Stimulated activated CD4-positive, alpha-beta T cell treated with anti-CD3 and anti-CD28 coated beads, Interleukin-12 subunit alpha, Interleukin-12 subunit beta, amount 100 ng/mL, for 4 hours (primary cell): ENCODE measurements at places on chromosomes 12 and 14.

GRCh38 chr14:101005447-101005846 is 101.9 kb upstream of the RTL1 start:
- no peak for DNase-seq

DNA sequence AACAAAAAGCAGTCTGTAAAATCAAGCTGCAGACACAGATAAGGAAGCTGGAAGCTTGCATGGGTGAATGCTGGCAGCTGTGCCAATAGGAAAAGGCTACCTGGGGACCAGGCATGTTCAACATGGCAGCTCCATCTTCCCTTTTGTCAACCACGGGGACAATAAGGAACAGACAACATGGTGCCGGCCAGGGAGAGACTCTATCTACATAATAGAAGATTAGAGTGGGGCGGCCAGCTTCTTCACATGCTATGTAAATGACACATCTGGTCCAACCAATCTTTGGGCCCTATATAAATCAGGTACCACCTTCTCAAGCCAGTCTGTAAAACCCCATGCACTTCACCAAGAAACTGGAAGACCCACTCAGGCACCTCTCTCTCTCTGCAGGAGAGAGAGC is 157.6 kb downstream of the SUDS3 start:
- DNase-seq, result no peak

GRCh38 chr14:68497011-68497410 is 295.9 kb downstream of the ZFP36L1 start:
- no peak for DNase-seq

DNA sequence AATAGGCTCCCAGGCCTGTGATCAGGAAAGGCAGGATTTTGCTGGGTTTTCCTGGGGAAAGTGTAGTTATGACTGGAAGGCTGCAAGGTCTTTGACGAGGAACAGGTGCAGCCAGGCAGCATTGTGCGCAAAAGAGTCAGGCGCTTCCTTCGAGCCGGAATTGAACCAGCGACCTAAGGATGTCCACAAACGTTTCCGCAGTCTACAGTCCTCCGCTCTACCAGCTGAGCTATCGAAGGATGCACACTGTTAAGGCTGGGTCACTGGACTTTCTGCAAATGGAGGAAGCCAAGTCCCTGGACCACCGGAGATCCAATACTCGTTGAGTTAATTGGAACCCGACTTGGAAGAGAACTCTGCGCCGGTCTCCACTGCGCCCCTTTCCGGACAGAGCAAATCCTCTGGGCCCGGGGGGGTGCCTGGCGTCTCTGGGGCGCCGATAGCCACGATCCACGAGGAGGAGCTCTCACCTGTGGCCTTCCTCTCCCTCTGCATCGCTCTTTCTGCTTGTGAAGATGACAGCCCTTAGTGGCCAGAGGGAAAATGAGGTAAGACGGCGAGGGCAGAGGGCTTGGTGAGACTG is 18.4 kb upstream of the OR6S1 start:
- no peak for DNase-seq

GRCh38 chr14:99263564-99264330 is 8.2 kb downstream of the BCL11B start:
- no peak for DNase-seq

- DNase-seq, result no peak
Observed at GRCh38 chr14:71473843-71474242, 458.4 kb upstream of the RGS6 start.

DNA sequence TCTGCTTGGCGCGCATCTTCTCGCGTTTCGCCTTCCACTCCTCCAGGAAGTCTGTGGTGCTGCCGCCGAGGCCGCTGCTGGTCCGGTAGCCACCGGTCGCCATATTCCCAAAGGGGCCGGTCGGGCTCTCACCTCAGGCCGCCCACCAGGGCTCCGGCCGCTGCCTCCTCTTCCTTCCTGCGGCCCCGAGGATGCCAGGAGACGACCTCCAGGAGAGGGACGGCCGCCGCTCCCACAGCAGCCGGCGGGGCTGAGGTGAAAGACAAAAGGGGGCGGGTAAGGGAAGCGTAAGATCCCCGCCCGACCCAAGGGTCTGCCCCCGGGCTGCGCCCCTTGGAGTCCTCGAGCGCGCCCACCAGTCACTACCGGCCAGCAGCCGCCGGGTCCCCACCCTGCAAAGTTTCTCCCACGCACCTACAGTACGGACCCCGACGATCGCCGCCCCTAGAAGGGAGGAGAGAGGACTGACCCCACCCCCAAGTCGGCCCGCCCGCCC is 574 bp downstream of the PAWR start:
- no peak for DNase-seq

DNA sequence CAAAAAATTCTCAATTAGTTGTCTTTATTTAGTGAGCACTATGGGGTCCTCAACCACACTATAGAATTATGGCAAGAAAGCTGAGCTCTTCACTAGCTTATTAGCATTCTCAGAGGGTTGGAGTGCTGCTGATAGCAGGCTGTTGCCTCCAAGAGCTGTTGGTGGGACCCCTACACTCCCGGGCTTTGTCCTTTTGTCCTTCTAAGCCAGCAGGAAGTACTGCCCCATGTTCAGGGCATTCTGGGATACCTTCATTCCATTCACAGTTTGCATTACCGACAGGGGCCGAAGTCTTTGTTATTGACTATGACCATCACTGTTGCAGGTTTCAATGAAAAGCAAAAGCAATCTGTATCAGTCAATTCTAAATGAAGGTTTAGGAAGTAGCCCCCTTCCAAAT is 89.5 kb upstream of the OTX2 start:
- DNase-seq, result no peak

DNA sequence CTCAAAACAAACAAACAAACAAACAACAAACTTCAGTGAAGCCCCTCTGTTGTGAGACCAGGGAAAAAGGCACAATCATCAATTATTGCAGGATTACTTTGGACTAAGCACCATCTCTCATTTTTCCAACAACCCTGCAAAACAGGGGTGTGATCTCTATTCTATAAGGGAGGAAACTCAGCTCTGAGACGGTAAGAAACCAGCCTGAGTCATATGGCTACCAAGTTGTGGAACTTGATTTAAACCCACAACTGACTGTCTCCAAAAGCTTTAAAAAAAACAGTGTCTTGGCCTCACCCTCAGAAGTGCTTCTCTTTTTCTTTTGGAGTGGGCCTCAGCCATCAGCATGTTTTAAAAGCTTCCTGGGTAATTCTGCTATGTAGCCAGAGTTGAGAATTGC is 49.8 kb downstream of the RIN3 start:
- no peak for DNase-seq

DNA sequence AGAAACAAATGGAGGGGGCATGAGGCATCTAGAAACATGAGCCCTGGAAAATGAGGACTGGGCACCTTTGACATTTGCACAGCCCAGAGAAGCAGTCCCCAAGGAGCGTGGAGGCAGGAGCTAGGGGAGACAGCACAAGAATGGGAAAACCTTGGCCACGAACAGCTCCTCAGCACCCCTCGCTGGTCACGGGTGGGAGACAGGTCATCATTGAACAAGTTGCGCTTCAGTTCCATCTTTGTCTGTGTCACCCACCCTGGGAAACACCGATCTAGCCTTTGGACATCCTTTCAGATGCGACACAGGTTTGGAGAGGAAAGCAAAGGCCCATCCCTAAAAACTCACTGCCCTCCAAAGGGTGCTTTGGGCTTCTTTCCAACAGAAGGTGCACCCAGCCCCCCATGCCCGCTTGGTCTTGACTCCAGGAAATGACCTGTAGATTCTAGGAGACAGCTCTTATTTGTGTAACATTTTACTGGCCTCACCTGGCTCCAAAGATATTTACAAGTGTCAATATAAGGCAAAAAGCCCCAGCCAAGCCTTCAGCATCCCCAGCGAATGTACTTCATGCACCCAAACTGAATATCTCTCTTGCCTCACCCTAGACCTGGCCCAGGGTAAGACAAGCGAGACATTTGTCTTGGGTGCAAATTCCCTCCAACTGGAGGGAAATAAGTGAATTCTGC is 28.8 kb upstream of the CLMN start:
- no peak for DNase-seq

GRCh38 chr14:80310938-80311750 is 99.8 kb upstream of the DIO2 start:
- no peak for DNase-seq

GRCh38 chr12:123399255-123399617 is 15.3 kb downstream of the KMT5A start:
- DNase-seq, result no peak

DNA sequence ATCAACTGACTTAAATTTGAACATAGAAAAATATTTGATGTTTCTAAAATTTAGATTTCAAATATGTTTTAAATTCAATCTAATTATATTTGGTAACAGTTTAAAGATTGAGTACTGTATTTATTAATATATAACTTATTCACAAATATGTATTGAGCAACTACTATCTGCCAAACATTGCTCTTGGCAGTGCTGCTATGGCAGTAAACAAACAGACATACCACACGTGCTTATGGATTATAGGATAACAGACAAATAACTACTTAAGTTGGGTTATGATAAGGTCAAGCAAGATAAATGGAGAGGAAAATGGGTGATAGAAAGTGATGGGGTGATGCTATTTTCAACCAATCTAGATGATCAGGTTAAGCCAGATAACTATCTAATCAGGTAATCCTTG is 538.1 kb downstream of the C12orf50 start:
- no peak for DNase-seq

- DNase-seq, result no peak
Observed at GRCh38 chr12:67885375-67886169, 103.7 kb upstream of the IFNG-AS1 start.

GRCh38 chr12:108914121-108914531 is 34.2 kb downstream of the DAO start:
- no peak for DNase-seq

DNA sequence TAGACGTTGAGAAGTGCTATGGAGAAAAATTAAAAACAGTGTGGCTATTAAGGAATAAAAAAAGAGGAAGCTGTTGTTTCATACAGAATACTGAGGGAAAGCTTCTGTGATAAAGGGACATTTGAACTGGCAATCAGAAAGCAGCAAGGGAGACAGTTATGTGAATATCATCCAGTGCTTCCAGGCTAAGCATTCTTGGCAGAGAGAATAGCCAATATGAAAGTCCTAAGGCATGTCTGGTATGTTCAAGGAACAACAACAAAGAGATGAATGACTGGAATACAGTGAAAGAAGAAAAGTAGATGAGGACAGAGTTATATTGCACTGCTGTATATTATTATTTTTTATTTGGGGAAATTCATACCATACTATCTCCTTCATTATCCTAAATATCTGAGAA is 23.9 kb downstream of the SCAF11 start:
- no peak for DNase-seq

DNA sequence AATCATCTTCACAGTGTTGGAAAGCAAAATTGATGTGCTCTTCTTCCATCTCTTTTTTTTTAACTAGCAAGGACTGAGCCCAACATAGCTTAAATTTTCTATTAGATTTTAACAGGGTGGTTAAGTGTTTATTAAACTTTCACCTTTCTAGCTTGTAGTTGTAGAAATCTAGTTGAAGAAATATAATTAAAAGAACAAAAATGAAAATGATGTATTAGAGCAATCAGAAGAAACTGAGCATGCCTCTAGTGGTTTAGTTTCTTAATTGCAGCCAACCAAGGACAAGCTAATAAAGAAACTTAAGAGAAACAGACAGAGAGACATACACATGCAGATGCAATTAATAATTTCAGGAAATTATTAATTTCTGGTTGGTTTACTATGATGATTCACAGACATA is 673.0 kb upstream of the LMO3 start:
- no peak for DNase-seq

- DNase-seq, result no peak
Observed at GRCh38 chr12:125282921-125283320, 217.7 kb downstream of the AACS start.

- DNase-seq, result no peak
Observed at GRCh38 chr12:69360348-69360672, 767 bp downstream of the YEATS4 start.

DNA sequence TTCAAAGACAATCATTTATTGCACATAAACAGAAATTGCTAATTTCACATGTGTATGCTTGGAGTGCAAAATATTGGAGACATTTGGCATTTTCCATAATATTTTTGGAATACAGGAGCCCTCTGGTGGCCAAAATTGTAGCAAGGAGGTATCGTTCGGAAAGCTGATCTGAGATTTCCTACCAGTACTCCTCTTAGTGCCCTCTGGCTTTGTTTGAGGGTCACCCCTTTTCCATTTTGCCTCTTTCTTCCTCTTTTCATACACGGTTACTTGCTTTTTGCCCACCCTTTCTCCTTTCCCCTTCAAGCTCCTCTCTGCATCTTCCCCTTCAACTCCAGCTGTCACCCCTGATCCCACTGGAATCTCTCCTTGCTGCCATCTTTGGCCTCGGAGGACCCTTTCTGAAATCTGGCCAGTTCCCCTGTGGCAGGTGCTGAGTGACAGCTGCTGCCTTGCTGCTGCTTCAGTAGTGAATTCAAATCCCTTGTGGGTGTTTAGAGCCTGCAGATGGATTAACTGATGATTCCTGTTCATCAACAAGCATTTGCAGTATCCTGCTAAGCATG is 164.6 kb upstream of the PARP11 start:
- DNase-seq, result no peak

GRCh38 chr12:65886996-65887395 is 62.7 kb downstream of the HMGA2 start:
- DNase-seq, result no peak

GRCh38 chr12:94027561-94027960 is 120.8 kb upstream of the PLXNC1 start:
- DNase-seq, result no peak

DNA sequence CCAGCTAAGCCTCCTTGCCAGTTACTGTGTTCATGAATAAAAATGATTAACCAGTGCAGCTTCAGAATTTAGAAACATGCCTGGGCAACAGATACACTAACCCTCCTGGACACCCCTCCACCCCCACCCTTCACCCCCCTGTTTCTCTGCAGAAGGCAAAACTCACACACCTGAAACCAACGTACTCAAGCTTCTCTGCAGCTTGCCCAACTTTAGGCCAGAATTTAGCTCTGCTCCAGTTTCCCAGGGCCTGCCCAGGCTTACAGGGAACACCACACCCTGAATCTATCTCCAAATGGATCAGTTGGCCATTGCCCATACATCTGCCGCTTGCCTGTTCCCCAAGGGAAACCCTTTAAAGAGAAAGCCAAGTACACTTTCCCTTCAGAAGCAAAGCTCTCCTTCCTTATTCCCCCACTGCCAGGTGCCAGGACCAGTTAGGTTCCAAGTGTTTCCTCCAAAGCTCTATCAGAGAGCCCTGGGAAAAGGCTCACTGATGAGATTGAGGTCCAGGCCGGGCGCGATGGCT is 1.8 kb upstream of the SPPL3 start:
- DNase-seq, result no peak

DNA sequence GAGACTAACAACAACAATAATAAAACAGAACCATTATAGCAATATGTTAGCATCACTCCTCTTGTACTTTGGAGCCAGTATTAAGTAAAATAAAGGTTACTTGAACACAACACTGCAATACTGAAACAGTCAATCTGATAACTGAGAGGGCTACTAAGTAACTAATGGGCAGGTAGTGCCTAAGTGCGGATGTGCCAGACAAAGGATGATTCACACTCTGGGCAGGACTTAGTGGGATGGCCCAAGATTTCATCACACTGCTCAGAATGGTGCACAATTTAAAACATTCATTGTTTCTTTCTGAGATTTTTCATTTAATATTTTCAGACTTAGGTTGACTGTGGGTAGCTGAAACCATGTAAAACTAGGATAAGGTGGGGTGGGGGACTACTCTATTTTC is 131.9 kb upstream of the CAND1 start:
- DNase-seq, result no peak
